HCEC 1CT (cell line): ENCODE measurements at places on chromosomes 11 and 22.

- DNase-seq = no peak
Observed at GRCh38 chr11:89347071-89347470, 144.1 kb downstream of the NOX4 start.

DNA sequence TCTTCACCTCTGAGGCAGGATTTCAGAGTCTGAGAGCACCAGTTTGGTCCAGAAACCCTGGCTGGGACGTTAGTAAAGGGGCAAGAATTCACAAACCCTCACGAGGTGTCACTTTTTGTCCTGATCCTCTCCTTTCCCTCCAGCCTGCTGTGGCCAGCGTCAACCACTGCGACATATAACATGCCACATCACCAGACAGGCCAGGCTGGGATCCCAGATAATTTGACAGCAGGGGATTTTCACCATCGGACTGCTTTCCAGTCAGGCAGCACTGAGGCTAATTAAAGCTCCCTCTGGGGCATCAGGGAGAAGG is 36.8 kb upstream of the RBFOX2 start:
- no peak for DNase-seq

DNA sequence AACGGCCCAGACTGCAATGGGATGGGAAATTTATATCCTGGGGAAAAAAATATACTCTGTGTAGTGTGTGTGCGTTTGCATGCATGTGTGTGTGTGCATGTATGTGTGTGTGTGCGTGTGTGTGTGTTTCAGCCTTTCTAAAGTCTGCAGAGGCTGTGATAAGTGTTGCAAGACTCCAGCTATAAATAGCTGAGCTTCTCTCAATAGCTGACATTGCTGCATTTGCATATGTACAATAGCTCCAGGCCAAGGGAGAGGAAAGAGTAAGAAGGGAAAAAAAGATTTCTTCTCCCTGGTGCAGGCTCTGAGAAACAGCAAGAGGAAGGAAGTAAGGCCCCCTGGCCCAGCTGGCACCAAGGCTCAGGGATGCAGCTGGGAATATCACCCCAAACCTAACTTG is 483.0 kb downstream of the MN1 start:
- no peak for DNase-seq

GRCh38 chr11:102837646-102838045 is 5.8 kb downstream of the MMP3 start:
- DNase-seq = no peak

DNA sequence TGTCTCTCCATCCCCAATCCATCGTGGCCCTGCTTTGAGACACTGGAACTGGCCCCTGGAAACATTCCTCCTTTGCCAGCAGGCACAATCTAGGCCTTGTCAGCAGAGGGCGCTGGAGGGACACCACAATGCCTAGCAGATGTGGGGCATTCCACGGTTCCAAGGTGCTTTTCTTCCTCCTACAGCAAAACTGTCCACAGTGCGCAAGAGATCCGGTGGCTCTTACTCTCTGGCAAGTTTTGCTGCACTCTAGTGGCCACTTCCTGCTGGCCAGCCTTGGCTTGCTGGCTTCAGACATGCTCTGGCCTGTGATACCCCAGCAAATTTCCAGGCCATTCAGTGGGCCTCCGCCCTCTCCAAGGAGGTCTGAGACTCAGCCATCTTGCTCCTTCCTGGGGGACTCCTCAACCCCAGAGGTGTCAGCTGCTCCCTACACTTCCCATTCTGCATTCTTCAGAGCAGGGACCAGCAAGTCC is 17.1 kb upstream of the RBM4B start:
- DNase-seq = peak; percentile 94

- DNase-seq = no peak
Observed at GRCh38 chr22:41619979-41620588, 759 bp downstream of the DESI1 start.
